ENCODE measurements at places on chromosomes 16 and 17. TPM values are rescaled to one million over a fixed set of nuclear protein-coding genes. Genes with fewer than 3 reads are reported as not detected.

GRCh38 chr17:38564869-38565268 is 40.9 kb downstream of the SRCIN1 start:
- DNase-seq = no peak

DNA sequence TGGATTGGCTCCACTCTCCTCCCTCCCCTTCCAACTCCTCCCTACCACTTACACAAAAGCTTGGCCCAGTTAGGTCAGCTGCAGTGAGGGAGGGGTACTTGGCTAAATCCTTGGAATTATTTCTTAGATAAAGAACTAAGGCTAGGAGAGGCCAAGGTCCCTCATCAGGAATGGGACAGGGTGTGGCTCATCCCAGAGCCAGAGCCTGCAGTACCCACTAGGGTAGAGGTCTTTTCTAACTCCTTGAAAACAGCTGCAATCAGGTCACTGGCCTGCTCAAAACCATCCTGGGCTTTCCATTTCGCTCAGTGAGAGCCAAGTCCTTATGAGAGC is 1.9 kb upstream of the SLC46A1 start:
- no peak for DNase-seq

The PAGR1 gene
- total RNA-seq = 21.3 TPM

- DNase-seq = no peak
Measured at GRCh38 chr16:871562-872345, 71.2 kb upstream of the GNG13 start.

The SLC6A2 gene
- not detected for total RNA-seq

The ABCC11 gene
- 0.20 TPM for total RNA-seq

The MILR1 gene
- 9.8 TPM for total RNA-seq

GRCh38 chr17:284676-285355 is 67.8 kb downstream of the RPH3AL start:
- DNase-seq = no peak

- no peak for DNase-seq
Measured at GRCh38 chr16:15827709-15828343, 29.0 kb downstream of the MYH11 start.

The TAT gene
- total RNA-seq = not detected

GRCh38 chr16:67865318-67865717 is 7.5 kb upstream of the EDC4 start:
- peak; percentile 63 for DNase-seq

GRCh38 chr17:19723964-19724363 is 7.6 kb upstream of the SLC47A2 start:
- peak; percentile 94 for DNase-seq

GRCh38 chr17:65633988-65634387 is 72.5 kb upstream of the AXIN2 start:
- DNase-seq = no peak

The TBCD gene
- total RNA-seq = 66.8 TPM

GRCh38 chr17:978103-979093 is 1.2 kb downstream of the NXN start:
- peak; percentile 24 for DNase-seq

DNA sequence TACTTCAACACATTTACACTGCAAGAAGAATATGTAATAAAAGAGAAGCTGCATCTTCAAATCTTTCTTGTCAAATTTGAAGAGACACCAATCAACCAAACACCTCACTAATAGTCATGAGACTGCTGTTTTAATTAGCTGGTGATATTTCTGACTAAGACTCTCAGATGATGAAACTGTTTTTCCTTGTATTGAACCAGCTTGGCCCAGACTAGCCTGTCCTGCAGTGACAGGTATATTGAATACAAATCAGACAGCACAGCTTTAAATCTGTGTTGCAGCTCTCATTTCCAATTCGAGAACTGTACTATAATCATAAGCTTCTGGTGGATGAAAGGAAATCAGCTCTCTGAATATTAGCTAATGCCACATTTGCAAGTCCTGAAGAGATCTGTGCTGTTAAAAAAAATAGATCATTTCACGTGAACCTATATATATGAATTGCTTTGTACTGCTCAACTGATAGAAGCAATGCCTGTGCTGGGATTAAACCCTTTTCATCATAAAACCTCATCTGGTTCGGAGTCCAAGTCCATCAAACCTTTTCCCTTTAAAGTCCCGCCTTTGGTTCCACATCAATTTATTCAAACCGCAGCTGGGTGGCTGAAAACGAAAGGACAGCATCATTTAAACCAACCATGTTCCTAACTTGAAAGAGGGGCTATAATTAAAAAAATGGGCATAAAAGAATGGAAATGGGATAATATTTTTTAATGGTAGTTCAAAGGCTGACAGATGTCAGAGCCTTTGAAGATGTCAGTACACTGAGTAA is 306.2 kb downstream of the CEP112 start:
- DNase-seq = peak; percentile 1

The HEATR9 gene
- total RNA-seq = not detected

GRCh38 chr17:47745037-47745380 is 12.0 kb downstream of the TBX21 start:
- DNase-seq = no peak

- DNase-seq = peak; percentile 88
Measured at GRCh38 chr16:90044111-90044551, 24.9 kb upstream of the DBNDD1 start.

DNA sequence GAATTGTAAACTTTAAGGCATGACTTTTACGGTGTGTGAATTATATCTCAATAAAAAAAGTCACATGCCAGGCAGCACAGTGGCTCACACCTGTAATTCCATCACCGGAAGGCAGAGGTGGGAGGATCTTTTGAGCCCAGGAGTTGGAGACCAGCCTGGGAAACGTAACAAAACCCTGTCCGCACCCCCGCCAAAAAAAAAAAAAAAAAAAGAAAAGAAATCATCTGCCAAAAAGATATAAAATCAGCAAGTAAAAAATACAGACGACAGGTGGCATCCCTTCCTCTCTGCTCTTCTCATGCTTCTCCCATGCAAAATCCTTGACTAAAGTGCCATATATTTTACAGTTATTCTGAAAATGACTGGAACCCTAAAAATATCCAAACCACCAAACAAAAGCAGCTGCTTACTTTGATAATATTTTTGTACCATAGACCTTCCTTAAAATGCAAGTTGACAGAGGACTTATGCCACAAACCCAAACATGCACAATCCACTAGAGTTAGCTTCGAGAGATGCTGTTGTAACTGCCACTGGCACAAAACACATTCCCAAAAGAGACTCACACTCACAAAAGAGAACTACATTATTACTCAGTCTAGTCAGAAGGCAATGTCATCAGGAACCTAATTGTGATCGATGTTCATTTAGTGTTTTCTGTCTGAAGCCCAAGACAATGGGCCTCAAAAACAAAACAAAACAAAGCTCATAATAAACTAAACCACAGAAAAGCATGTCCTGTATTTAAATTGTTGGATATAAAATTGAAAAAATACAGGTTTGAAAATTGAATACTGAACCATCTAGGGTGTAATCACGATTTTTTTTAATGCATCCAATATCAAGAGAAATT is 2.4 kb downstream of the CRLF3 start:
- DNase-seq = peak; percentile 19

- DNase-seq = no peak
Measured at GRCh38 chr17:61064087-61064951, 335.3 kb upstream of the TBX2 start.

The SLC52A1 gene
- not detected for total RNA-seq

DNA sequence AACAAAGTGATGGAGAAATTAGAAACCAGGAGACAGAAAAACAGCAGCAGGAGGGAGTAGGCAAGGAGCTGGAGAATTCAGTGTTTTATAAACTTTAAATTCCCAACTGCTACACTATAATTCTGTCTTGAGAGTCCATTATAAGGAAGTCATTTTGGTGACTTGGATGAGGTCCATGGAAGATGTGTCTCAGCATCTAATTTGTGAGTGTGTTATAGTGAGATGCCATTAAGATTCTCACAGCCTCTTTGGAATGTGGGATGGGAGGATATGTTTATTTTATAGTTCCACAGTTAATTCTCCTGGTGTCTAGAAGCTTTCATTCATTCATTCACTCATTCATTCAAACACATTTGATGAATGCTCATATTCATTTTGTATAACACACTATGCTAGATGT is 206.0 kb upstream of the MYOCD start:
- no peak for DNase-seq

- DNase-seq = peak; percentile 1
Measured at GRCh38 chr17:41347869-41348760, 2.5 kb downstream of the KRT33A start.

DNA sequence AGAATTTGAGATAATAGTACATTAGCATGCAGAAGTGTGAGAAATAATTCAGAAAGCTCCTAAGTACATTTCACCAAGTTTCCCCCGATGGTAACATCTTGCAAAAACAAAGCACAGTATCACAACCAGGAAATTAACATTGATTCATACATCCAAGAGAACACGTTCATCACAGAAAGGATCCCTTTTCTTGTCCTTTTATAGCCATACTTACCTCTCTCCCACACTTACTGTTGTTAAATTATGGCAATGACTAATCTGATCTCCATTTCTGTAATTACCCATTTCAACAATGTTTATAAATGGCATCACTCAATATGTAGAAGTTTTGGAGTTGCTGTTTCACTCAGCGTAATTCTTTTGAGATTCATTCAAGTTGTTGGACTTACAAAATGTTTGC is 1260.0 kb downstream of the CDH8 start:
- no peak for DNase-seq

The MAPT gene
- total RNA-seq = 0.66 TPM

The TPSB2 gene
- not detected for total RNA-seq

- no peak for DNase-seq
Measured at GRCh38 chr16:266258-267164, 9.2 kb downstream of the RGS11 start.

GRCh38 chr17:38571833-38572668 is 33.7 kb downstream of the SRCIN1 start:
- DNase-seq = no peak

DNA sequence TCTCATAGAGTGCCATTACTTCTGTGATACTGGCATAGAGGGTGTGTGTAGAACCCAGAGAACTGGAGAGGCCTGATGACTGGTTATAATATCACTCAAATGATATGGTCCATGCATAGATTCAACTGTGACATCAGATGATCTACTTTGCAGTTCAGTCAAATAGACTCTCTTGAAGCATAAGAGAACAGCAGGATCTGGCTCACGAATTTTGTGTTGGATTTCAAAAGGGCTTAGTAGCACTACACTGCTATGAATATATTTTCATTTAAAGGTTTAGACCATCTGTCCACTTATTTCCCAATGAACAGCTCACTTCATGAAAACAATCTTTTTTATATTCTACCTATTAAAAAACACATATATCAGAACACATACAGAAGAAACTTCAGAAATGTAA is 119.7 kb downstream of the KIF2B start:
- no peak for DNase-seq

DNA sequence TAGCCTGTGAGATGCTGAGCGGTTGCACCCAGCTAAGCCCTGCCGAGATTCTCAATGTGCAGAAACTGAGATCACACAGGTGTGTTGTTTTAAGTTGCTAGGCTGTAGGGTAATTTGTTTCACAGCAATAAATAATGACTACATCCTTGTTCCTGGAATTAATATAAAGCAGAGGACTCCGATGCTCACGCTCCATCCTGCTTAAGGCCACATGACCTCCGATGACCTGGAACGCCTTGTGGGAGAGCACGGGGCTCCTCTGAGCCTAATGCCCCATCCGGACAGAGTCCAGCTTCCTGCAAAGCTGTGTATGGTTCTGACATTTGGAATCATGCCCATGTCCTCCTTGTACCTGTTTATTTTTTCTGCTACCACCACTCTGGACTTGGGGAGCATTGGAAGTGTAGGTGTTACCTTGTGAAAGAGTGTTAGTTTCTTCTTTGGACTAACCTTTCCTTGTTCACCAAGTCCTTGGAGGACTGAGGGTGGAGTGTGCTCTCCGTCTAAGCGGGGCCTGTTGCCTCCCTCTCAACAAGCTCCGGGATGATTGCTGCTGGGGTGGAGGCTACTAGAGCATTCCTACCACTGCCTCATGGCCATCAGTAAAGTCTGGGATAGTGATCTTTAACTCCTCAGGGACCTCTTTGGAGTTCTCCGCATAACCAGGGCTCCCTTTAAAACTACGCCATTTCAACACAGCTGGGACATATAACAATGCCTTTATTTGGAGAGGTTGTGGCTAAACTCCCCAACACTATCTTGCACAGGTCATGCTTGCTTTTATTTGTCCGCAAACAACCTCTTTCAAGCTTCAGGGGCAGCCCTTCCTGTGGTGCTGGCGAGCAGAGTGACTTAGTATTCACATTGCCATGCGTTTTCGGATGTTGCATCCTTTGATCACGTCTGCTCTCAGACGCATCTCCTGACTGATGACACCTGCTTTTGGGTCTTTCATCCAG is 125.4 kb downstream of the IRX3 start:
- DNase-seq = no peak

The SAT2 gene
- total RNA-seq = 66.8 TPM

DNA sequence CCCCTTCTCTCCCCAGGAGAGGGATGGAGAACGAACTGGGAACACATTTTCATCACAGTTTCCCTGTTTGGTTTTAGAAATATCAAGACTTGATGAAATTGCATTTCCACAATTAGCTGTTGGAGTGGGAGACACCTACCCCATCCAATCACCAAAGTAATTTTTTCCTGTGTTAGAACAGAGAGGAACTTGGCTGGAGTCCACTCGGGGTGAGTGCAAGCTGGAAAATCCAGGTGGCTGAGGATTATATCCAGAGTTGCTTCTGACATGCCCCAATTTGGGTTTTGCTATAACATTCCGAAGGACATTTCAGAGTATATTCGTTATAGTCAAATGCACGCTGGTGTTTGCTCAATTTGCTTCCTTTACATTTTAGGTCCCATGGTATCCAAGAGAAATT is 231.8 kb downstream of the C16orf95 start:
- no peak for DNase-seq

- no peak for DNase-seq
Measured at GRCh38 chr16:57698812-57699405, 4.3 kb downstream of the DRC7 start.

The MEIOC gene
- total RNA-seq = not detected

- no peak for DNase-seq
Measured at GRCh38 chr16:50992350-50993032, 158.6 kb downstream of the SALL1 start.

GRCh38 chr17:45022288-45022648 is 29.2 kb downstream of the DCAKD start:
- no peak for DNase-seq

- DNase-seq = peak; percentile 22
Measured at GRCh38 chr17:82497483-82498405, 21.8 kb upstream of the FOXK2 start.

Data from MCF 10A (cell line).